CD8-positive, alpha-beta T cell (primary cell): ENCODE measurements at places on chromosomes 11 and 22.

- DNase-seq, result no peak
These were observed 253.1 kb downstream of the TTC28 start for GRCh38 chr22:28426346-28427132.

GRCh38 chr11:26333906-26334305, 2.0 kb downstream of the ANO3 start:
- DNase-seq, result no peak

DNA sequence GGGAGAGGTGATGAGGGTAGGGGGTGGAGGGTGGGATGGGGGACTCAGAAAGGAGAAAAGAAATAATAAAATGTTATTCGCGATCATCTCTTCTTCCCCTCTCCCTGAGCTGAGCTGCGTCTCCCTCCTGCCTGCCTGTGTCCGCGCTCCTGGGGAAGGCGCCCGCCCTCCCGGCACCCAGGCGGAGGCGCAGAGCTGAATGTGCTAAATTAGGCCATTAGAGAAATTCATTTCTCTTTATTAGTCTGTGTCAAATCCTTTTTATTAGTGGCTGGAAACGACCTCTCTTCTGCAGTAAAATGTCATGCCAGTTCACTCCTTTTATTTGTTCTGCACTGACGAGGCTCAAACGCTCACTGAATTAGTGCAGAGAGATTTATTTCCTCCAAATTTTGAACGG, 116.1 kb downstream of the FEZ1 start:
- no peak for DNase-seq

GRCh38 chr22:46798366-46799350, 36.2 kb downstream of the TBC1D22A start:
- DNase-seq, result peak; percentile 55

GRCh38 chr22:50601669-50602337, 1.2 kb downstream of the MAPK8IP2 start:
- no peak for DNase-seq

DNA sequence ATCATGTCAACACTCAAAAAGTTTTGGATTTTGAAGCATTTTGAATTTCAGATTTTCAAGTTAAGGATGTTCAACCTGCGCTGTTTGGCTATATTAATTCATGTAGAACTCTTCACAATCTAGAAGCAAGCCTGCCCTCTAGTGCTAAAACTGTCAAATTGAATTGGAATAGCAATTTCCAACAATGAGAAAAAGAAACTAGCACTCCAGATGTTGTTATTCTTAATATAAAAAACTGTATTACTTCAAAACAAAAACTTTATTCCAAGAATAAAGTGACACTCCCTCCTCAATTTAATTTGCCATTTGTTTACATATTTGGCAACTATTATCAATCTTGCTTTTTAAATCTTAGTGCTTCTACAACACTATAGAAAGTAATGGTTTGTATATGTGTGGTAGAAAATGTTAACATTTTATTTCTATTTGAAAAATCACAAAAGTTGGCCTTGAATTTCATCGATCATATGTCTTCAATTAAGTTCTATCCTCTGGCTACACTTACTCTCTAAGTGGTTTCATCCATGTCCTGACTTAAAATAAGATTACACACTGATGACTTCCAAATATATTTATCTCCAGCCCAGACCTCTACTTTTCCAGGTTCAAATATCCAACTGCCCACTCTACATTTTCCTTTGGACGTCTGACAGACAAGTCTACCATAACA, 36.6 kb downstream of the DCUN1D5 start:
- DNase-seq, result no peak

DNA sequence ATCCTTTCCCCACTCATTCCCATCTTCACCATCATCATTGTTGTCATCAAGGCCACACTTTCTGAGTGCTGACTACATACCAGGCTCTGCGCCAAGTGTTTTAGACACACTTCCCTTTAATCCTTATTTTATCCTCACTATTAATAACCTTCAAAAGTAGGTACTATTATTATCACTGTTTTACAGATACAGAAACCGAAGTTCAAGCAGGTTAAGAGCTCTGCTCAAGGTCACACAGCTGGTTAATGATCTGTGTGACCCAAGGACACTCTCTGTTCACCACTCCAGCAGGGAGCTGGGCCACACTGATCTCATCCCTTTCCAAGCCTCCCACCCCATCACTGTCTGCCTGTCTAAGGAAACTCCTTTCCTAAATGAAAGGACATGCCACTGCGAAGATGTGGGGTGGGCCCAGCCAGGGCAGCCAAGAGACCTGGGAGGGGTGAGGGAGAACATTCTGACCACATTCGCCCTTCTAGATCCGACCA, 17.2 kb upstream of the TSKU start:
- DNase-seq, result no peak

- DNase-seq, result no peak
These were observed 30.2 kb downstream of the ATP6V1E1 start for GRCh38 chr22:17598318-17598717.

GRCh38 chr11:22711071-22711770, 44.8 kb downstream of the GAS2 start:
- DNase-seq, result no peak

DNA sequence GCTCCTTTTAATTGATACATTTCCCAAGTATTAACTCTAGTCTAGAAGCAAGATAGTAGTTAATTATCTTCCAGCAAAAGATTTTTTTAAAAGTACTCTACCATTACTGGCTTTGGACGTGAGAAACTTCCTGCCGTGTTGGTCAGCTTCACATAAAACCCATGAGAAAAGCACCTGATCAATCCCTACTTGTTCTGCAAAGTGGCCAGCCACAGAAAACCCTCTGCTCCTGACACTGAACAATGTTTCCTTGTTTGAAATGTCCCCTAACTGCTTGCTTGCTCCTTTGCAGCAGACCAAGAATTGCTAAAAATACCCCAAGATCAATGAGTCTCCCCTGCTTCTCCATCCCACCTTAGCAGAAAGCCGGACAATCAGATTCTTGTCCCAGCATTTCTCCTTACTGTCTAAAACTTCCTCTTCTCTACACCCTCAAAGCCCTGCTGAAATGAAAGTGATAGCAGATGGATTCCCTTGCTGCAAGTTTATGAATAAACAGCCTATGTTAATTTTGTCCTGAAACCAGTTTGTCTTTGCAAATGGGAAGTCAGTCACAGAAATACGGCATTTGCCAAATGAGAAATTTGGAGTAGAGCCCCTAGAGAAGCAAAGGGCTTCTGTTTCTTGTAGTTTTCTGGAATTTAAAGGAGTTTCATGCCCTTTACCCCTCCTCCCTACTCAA, 207.1 kb upstream of the ARHGAP20 start:
- no peak for DNase-seq
